Hematopoietic multipotent progenitor cell treated with erythropoietin and hydrocortisone succinate and interleukin-3 and kit ligand, for 8 days (in vitro differentiated cells): ENCODE measurements at places on chromosomes 4 and X.

DNA sequence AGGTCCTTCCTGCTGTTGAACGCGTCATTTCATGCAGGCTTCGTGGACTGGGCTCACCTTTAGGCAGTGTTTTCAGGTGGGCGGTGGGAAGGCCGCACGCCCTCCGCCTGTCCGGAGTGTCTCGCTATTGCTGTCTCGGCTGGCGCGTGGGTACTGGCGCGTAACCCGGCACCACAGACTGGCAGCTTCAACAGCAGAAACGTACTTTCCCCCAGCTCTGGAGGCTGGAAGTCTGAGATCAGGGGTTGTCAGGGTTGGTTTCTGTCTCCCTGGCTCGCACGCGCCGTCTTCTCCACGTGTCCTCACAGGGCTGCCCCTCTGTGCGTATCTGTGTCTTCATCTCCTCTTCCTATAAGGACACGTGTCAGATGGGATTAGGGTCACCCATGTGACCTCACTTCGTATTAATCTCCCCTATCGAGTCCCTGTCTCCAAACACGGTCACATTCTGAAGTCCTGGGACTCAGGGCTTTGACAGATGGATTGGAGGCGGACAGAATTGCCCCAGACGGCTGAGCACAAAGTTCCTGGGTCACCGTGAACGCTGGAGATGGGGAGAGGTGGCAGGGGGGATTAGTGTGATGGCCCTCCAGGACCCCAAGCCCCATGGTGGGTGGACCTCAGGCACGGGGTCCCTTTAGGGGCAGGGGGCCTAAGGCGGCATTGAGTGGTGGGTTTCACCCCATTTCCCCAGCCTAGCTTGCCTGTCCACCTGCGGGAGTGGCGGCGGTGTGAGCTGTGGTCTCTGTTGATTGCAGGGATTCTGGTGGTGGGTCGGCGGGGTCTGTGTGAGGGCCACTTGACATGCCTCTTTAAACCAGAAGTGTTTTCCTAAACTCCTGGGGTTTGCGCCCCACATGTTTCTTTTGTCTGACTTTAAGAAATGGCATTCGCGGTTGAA, 83.4 kb upstream of the LRPAP1 start:
- DNase-seq: no peak

- peak; percentile 64 for DNase-seq
Measured at GRCh38 chr4:25722964-25723363, 67.3 kb downstream of the SLC34A2 start.

DNA sequence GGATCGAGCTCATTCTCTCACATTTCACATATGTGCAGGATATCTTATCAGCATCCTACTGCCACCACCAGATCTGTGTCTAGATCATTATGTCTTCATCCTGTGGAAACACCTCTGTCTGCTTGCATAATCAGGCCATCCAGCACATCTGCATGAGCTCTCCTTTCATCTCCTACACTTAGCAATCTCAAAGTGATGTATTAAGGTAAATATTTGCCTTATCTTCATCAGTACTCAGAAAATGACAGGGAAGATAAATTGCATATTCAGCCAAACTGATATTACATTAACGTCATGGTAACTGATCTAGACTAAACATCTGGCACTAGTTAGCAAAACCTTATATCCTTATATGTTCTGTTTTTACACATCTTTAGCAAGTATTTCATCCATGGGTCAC, 207.3 kb upstream of the PABPC4L start:
- DNase-seq: no peak

DNA sequence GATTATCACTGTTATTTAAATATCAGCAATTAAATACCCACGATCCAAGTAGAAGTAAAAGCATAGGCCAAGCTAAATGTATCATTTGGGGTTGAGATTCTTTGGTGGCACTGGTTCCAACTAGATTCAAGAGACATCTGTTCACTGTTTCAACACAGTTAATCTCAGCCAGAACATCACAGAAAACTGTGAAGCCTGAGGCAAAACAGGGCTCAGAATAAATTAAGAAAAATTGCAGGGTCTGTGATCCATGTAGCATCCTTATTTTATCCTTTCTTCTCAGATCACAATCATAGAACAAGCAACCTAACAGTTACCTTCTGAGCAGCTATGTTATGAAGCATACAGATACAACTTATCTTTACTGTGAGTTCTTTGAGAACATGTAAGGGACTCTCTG, 23.7 kb downstream of the YTHDC1 start:
- no peak for DNase-seq

- DNase-seq: no peak
Measured at GRCh38 chr4:23070848-23071570, 378.3 kb downstream of the GBA3 start.

- DNase-seq: peak; percentile 67
Measured at GRCh38 chr4:168269896-168270295, 48.7 kb downstream of the DDX60 start.

GRCh38 chr4:137451172-137451825, 81.0 kb downstream of the PCDH18 start:
- no peak for DNase-seq

DNA sequence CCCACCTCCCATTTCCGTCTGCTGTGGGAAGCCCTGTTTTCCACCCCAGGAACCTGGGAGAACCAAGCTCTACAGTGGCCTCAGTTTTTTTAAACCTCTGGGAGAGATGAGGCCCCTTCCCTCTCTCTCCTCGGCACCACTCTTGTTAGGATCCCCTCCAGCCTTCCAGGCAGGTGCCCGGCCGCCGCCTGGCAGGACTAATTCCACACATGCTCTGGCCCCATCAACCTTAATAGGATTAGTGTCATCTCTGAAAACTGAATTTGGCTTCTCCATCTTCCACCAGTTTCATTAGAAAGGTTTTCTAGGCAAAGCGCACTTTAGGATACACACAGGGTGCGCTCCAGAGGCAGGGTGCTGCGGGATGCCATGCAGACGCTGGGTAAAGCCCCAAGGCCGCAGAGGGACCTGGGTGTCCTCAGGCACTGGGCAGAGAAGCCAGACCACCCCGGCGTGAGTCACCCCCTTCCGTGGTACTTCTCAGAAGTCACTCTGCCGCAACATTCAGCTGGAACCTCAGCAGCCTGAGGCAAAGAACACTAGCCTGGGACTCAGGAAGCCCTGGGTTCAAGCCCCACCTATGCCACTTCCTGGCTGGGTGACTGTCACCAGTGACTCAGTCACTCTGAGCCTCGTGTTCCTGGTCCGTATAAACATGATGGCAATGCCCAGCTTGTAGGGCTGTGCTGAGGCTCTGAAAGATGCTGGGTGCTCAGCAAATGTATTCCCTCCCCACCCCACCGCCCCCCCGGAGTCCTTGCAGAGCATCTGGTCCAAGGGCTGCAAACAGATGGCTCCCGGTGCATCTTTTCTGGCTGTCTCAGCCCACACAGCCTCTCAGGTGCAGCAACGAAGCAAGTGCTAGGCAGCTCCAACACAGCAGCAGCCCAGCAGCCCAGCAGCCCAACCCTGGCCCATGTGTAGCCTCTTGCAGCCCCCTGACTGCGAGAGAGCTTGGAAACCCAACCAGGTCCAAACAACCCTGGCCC, 29.1 kb downstream of the PPP2R2C start:
- DNase-seq: no peak

- peak; percentile 46 for DNase-seq
Measured at GRCh38 chrX:17067534-17067933, 121.1 kb downstream of the REPS2 start.

DNA sequence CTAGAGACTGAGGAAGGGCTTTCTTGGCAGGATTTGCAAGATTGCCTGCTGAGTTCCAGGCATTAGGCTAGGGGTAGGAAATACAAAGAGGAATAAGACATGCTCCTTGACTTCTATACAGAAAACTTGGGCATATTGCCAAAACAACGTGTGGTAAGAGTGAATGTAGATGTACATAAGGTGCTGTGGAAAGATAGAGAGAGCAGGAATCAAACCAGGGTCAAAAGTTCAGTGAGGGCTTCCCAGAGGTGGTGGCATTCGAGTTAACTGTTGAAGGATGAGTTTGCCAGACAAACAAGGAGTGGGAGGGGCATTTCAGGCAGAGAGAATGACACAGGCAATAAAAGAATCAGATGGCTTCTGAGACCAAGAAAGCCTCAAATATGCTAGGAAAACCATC, 187.9 kb downstream of the KDR start:
- DNase-seq: peak; percentile 50

DNA sequence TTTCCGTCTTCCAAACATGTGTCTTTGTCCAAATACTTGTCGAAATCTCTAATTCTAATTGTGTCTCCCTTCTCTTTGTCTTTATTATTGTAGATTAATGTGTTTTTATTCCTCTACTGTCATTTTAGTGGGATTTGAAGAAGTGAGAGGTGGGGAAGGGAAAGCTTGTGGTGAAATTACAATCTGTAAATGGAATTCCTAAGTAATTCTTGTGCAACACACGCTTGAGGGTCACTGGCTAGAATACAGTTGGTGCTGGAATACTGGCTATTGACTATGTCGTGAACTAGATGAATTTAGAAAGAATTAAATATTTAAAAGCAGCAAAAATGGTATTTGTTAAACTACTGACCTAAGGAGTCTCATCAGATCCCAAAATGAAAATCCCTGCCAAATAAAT, 10.7 kb upstream of the FNIP2 start:
- no peak for DNase-seq

- peak; percentile 2 for DNase-seq
Measured at GRCh38 chrX:78375894-78376293, 48.5 kb upstream of the CYSLTR1 start.

DNA sequence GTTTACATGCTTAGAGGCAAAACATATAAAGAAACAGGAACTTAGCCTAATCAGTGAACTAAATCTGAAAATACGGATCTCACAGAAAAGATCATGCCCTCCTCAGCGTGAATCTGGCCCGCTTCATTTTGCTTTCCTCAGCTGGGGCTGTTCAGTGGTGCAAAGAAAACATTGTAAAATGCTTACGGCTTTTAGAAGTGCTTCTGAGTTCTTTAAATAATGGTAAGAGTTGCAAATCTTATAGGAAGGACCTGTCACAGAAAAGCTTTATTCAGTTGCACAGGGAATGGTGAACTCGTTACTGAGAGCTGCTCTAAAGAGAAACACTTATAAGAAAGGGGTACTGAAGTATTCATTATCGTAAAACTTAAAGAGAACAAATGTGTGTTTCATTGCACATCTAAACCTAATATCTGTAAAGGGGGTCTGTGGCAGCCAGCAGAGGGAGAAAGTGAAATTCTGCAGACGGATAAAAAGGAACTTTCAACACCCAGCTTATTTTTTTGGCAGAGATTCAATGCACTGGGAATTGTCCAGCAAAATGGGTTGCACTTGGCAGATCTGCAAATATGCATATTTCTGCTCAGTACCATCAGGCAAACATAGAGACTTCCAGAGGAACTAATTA, 139.2 kb upstream of the ANK2 start:
- no peak for DNase-seq

DNA sequence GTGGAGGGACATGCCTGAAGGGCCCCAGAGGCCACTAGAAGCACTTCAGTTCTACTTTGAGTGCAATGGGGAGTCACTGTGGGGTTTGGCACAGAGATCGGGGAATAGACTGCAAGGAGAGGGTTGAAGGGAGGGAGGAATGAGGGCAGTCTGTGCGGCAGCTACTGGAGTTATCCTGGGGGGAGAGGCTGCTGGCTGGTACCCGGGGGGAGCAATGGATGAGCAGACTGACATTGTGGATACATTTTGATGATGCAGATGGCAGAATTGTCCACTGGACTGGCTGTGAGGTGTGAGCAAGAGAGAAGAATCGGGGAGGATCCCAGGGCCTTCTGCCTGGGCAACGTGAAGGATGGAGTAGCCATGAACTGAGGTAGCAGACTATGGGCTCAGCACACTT, 2.8 kb upstream of the MAMLD1 start:
- DNase-seq: no peak

- DNase-seq: no peak
Measured at GRCh38 chr4:113435893-113436292, 325.6 kb downstream of the CAMK2D start.

GRCh38 chr4:41039317-41039716, 175.0 kb downstream of the APBB2 start:
- no peak for DNase-seq

- no peak for DNase-seq
Measured at GRCh38 chr4:108350332-108350731, 181.6 kb upstream of the LEF1 start.
